ENCODE measurements at places on chromosomes 3 and 15. TPM values are rescaled to one million over a fixed set of nuclear protein-coding genes. Genes with fewer than 3 reads are reported as not detected.
A peak's percentile ranks its signal among the peaks of the same experiment; 100 is the strongest.

Gene RETNLB
- not detected for total RNA-seq

Gene ANKRD63
- total RNA-seq, result not detected

DNA sequence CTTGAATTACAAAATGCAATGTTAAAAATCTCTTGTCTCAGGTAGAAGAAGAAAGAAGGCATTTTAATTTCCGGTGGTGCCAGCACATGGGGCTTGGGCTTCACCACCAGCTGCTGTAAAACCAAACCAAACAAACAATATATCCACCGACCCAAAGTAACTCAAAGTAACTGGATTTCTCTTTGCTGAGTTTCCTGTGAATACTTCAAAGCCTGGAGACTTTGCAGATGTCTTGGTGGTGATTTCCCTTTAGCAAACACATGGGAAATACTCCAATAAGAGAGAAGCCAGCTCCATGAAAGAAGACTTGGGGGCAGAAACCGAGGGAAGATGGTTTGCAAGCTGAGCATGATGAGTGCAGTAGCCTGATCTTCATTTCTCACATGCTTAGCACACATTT lies 62.6 kb downstream of the EIF4E3 start:
- no peak for DNase-seq
- H3K36me3 ChIP-seq, result peaks cover 13% of the 10 kb centered on the region
- H3K27me3 ChIP-seq, result no peaks in the 10 kb centered on the region
- H3K27ac ChIP-seq, result peak overlapping the region; percentile 1
- H3K4me3 ChIP-seq, result no peak overlapping the region
- peaks cover 33% of the 10 kb centered on the region for H3K4me1 ChIP-seq

Gene MYLK
- not detected for total RNA-seq

Gene MYEF2
- 27.7 TPM for total RNA-seq

DNA sequence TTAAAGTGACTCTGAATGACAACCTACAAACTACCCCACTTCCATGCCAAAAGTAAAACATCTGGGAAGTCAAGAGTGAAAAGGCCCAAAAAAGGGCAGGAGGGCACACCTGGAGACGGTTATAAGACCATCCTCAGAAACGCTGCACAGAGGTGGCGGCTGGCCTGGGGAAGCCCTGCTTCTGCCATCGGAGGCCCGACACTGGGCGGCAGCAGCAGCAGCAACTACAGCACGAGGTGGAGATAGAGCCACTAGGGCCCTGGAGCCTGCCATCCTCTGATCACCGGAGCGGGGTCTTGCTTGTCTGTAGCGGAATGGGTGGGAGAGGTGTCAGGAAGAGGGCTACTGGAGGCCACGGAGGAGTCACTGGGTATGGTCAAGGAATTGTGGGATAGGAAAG lies 283.3 kb downstream of the ADAMTS17 start:
- DNase-seq, result no peak
- H3K36me3 ChIP-seq, result no peaks in the 10 kb centered on the region
- no peaks in the 10 kb centered on the region for H3K4me1 ChIP-seq
- no peaks in the 10 kb centered on the region for H3K27me3 ChIP-seq
- no peak overlapping the region for H3K27ac ChIP-seq

Gene RLBP1
- not detected for total RNA-seq

- H3K27me3 ChIP-seq, result peaks cover 12% of the 10 kb centered on the region
- H3K36me3 ChIP-seq, result no peaks in the 10 kb centered on the region
- no peak overlapping the region for H3K27ac ChIP-seq
- no peak for DNase-seq
Observed at GRCh38 chr3:53485675-53486403, 8.6 kb upstream of the CACNA1D start.

Gene ISY1
- 65.5 TPM for total RNA-seq

DNA sequence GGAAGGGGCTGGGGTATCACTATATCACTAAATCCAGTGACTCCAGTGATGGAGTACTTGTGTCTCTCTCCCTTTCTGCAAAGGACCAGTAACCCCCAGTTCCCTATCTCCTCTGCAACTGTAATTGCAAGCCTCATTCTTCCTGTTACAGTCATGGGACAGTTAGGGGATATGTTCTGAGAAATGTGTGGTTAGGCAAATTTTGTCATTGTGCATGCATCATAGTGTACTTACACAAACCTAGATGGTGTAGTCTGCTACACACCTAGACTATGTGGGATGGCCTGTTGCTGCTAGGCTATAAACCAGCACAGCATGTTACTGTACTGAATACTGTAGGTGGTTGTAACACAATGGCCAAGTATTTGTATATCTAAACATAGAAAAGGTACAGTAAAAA lies 2.2 kb downstream of the VPS8 start:
- H3K4me3 ChIP-seq, result peak overlapping the region; percentile 43
- peaks cover 15% of the 10 kb centered on the region for H3K36me3 ChIP-seq
- DNase-seq, result no peak
- peak overlapping the region; percentile 4 for H3K27ac ChIP-seq

DNA sequence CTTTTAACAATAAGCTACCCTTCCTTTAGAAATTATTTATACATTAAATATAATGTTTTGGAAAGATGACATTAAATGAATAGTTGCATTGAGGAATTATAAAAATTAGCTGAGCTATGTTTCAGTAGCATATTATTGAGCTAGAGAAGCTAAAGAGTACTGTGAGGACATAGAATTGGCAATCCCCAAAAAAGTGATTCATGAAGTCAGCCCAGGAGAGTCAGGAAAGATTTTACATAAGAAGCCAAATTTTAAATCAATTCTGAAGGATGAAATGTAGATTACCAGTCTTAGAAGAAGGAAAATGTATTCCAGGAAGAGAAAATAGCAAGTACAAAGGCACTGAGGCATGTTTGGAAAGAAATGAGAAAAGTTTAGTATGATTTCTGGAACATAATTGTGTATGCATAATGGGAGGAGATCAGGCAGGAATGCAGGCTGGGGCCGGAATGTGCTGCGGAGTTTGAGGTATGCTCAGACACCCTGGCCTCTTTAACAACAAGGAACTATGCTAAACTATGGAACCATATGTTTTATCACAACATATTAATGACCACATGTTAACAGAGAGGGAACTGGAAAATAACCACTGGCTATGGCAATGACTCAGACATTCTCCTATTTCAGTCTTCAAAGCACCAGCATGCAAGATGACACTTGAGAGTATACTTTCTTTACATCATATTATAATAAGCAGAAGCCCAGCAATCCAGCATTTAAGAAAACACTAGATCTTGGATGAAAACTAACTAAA lies 103.3 kb upstream of the COL8A1 start:
- no peaks in the 10 kb centered on the region for H3K27me3 ChIP-seq
- H3K27ac ChIP-seq, result no peak overlapping the region
- no peak overlapping the region for H3K4me3 ChIP-seq
- H3K4me1 ChIP-seq, result no peaks in the 10 kb centered on the region

DNA sequence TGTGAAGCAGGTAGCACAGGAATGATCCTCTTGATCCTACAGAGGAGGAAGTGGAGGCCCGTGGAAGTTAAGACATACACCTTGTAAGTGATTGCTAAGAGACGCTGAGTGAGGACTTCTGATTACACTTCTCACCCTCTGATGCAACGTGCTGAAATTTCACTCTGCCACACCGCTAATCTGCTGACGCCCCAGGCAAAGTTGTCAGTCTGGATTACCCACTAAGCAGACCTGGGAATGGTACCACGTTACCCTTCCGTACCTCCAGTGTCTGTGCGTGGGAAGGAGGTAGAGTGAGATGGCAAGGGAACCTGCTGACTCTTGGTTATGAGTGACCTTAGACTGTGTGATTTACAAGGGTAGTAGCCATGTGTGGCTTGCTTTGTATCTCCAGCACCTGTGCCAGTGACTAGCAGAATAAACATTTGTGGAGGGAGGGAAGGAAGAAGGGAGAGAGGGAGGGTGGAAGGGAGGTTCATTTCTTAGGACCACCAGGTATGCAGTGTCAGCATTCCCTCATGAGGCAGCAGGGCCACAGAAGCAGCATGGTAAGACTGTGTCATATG lies 115.0 kb downstream of the ALDH1A2 start:
- H3K36me3 ChIP-seq, result no peaks in the 10 kb centered on the region
- no peak overlapping the region for H3K4me3 ChIP-seq
- peaks cover 7% of the 10 kb centered on the region for H3K27me3 ChIP-seq
- H3K4me1 ChIP-seq, result no peaks in the 10 kb centered on the region
- no peak overlapping the region for H3K27ac ChIP-seq

DNA sequence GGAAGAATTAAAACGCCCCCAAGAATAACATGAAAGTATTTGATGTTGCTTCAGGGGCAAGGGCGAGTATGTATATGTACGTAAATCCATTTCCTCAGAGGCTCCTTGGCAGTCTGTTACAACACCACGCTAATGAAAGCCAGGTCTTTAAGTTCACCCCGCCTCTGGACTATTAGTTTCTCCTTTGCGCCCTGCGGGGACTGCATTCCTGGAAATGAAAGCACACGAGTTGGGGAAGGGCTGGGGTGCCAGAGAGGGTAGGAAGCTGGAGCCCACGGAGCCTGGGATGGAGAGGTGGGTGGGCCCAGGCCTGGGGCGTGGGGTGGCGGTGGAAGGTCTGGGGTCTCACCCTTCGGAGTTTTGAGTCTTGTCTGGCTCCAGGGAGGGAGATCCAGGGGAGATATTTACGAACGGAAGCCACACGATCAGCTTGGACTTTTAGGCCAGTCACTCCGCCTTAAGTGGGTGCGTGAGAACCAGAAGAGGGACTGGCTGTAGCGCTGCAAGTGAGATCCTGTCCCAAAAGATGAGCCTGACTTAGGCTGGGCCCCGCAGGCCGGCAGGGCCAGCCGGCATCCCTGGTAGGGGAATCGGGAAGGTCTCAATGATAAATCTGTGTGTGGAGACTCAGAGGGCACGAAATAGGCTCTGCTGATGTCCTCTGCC lies 1.6 kb upstream of the PLCL2 start:
- no peak for DNase-seq
- H3K4me3 ChIP-seq, result peak overlapping the region; percentile 65
- H3K27ac ChIP-seq, result no peak overlapping the region
- H3K36me3 ChIP-seq, result no peaks in the 10 kb centered on the region
- peaks cover 16% of the 10 kb centered on the region for H3K4me1 ChIP-seq

Gene GOLGA8G
- not detected for total RNA-seq

DNA sequence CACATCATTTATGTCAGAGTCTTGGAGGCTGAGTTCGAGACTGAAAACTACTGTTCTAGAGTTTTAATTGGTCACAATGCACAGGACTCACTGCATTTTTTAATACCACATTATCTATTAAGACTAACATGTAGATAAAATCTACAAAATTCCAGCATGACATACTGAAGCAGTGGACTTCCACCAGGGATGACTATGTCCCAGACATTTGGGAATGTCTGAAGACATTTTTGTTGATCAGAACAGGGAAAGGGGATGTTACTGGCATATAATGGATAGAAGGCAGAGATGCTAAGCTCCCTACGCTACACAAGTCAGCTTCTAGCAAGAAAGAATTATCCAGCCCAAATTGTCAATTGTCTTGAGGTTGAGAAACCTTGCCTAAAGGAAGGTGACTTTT lies 419.0 kb upstream of the TGFBR2 start:
- no peak for DNase-seq
- H3K4me3 ChIP-seq, result no peak overlapping the region
- H3K4me1 ChIP-seq, result no peaks in the 10 kb centered on the region
- no peaks in the 10 kb centered on the region for H3K36me3 ChIP-seq
- H3K27ac ChIP-seq, result no peak overlapping the region

Gene RBMS3
- total RNA-seq, result 2.0 TPM

GRCh38 chr3:13385373-13385965 lies 34.7 kb downstream of the NUP210 start:
- no peaks in the 10 kb centered on the region for H3K27me3 ChIP-seq
- H3K36me3 ChIP-seq, result peaks cover 61% of the 10 kb centered on the region
- H3K4me3 ChIP-seq, result no peak overlapping the region
- peak overlapping the region; percentile 8 for H3K27ac ChIP-seq

Gene C3orf22
- total RNA-seq, result not detected

Gene ABHD10
- 64.1 TPM for total RNA-seq

- peak overlapping the region; percentile 93 for H3K4me3 ChIP-seq
- no peaks in the 10 kb centered on the region for H3K27me3 ChIP-seq
- H3K27ac ChIP-seq, result peak overlapping the region; percentile 98
- peaks cover 30% of the 10 kb centered on the region for H3K4me1 ChIP-seq
- peak; percentile 54 for DNase-seq
Observed at GRCh38 chr3:129161860-129162271, 1.0 kb upstream of the ISY1 start.

- H3K27me3 ChIP-seq, result no peaks in the 10 kb centered on the region
- H3K36me3 ChIP-seq, result peaks cover 9% of the 10 kb centered on the region
- no peaks in the 10 kb centered on the region for H3K4me1 ChIP-seq
- no peak overlapping the region for H3K27ac ChIP-seq
Observed at GRCh38 chr3:11470031-11470853, 173.5 kb downstream of the VGLL4 start.

Gene PODXL2
- total RNA-seq, result 1.9 TPM

GRCh38 chr3:179673523-179673922 lies 20.7 kb downstream of the USP13 start:
- no peaks in the 10 kb centered on the region for H3K27me3 ChIP-seq
- H3K4me1 ChIP-seq, result peaks cover 9% of the 10 kb centered on the region
- H3K27ac ChIP-seq, result no peak overlapping the region
- peaks cover 7% of the 10 kb centered on the region for H3K36me3 ChIP-seq

- no peaks in the 10 kb centered on the region for H3K27me3 ChIP-seq
- H3K4me3 ChIP-seq, result no peak overlapping the region
- DNase-seq, result no peak
- no peak overlapping the region for H3K27ac ChIP-seq
Observed at GRCh38 chr15:66630801-66631351, 65.1 kb upstream of the LCTL start.

- H3K4me1 ChIP-seq, result peaks cover 18% of the 10 kb centered on the region
- peaks cover 17% of the 10 kb centered on the region for H3K27me3 ChIP-seq
- H3K4me3 ChIP-seq, result no peak overlapping the region
- no peaks in the 10 kb centered on the region for H3K36me3 ChIP-seq
Observed at GRCh38 chr3:186189492-186189891, 80.6 kb upstream of the ETV5 start.

GRCh38 chr3:101120039-101120438 lies 126.8 kb upstream of the ABI3BP start:
- H3K27me3 ChIP-seq, result peaks cover 19% of the 10 kb centered on the region
- no peak for DNase-seq
- no peaks in the 10 kb centered on the region for H3K36me3 ChIP-seq

DNA sequence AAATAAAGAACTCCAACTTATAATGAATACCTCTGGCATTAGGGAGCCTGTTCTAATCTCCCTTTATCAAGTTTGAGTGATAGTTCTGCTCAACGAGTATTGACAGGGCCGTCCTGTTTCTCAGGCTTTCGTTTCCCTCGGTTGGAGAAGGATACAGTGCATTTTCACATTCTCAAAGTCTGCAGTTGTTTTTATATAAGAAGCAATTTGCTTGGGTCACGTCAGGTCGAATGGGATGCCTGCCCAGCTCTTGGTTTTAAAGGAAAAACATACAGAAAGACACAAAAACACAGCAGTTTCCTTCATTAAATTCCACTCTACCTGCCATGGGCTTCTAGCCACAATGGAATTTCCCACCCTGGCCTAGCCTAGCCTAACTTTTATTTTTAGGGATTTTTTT lies 366.3 kb downstream of the TIGIT start:
- no peaks in the 10 kb centered on the region for H3K27me3 ChIP-seq
- no peak overlapping the region for H3K27ac ChIP-seq
- H3K4me1 ChIP-seq, result no peaks in the 10 kb centered on the region
- peaks cover 8% of the 10 kb centered on the region for H3K36me3 ChIP-seq
- H3K4me3 ChIP-seq, result no peak overlapping the region

Data from activated CD4-positive, alpha-beta T cell treated with anti-CD3 and anti-CD28 coated beads for 36 hours (primary cell).